ENCODE measurements at places on chromosomes 6 and 20.

DNA sequence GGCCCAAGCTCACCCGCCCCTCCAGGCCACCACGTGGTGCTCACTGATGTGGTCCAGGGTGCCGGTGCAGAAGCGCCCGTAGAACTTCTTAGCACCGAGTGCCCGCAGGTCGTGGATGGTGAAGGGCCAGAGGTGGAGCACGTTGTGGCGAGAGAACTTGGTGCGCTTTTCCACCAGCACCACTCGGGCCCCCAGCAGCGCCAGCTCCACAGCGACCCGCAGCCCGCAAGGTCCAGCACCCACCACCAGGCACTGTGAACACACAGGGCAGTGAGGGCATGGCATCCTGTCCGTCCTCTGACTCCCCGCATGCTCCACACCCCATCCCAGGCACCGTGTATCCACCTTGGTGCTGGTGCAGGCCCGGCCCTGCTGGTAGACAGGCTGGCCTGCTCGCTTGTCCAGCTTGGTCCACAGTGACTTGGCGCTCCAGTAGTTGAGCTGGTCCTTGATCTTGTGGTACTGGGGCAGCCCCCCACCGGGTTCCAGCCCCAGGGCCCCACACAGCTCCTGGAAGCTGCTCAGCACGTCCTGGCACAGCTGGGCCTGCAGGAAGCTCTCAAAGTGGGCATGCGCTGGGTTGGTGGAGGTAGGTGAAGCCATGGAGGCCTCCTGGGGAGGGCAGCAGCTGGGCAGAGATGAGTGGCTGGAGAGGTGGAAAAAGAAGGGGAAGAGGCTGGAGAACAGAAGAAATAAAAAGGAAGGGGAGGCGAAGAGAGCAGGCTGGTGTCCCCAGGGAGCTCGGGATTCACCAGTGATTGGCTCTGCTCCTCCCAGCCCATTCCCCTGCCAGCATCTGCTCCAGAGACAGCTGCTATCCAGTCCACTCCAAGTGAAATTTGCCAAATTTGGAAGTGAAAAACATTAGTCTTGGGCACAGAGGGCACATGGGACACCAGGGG lies 1.7 kb downstream of the MICAL1 start:
- DNase-seq: no peak

GRCh38 chr20:49951151-49951550 lies 15.0 kb downstream of the RNF114 start:
- no peak for DNase-seq

GRCh38 chr20:24318569-24319352 lies 150.7 kb upstream of the SYNDIG1 start:
- DNase-seq: no peak

DNA sequence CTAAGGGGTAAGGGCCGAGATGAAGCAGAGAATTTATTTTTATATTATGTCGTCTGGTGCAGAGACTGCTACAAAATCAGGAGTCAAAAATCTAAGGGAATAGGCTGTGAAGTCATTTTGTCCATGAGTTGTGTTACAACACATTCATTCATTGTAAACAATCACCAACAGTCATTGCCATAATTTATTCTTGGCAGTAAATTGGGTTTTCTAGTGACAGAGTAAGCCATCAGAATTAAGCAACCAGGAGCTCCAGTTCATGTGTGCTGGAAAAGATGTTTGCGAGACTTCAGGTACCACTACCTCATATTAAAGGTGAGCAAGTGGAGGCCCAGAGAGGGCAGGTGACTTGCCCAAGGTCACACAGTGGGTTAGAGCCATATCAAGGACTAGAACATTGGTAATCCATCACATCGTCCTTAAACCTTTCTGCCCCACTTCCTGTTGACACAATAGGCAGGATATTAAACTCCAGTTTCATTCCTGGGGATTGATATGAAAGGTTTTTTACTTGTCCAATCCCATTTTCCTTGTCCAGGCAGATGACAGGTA lies 46.0 kb downstream of the E2F3 start:
- DNase-seq: no peak

DNA sequence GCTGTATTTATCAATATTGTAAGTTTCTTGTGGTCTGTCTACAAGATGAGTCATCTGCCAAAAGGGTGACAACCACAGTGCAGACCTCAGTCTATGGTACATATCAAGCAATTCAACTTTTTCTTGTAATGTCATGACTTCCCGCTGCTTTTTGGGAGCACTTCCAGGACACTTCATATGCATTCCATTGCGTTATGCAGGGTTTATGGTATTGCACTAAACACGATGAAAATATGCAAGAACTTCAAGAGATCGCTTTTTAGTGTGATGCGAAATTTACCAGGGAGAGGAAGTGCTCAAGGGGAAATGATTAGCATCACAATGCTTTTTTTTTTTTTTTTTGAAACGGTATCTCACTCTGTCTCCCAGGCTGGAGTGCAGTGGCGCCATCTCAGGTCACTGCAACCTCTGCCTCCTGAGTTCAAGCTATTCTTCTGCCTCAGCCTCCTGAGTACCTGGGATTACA lies 166.5 kb downstream of the TFAP2A start:
- no peak for DNase-seq

DNA sequence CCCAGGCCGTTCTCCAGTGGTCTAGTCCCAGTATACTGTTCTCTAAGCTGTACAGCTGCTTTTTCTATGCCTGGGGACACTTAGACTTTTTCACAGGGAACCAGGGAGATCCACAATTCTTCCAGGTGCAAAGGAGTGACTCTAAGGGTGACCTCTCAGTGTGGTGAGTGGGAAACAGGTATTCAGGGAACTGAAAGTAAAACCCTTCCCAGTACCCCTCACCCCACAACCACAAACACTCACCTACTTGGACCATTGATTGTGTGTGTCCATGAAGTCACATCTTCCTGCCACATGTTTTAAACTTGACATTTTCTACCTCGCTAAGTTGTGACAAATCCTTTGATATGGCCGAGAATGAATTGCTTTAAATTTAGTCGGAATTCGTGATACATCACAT lies 183.6 kb downstream of the CLIC5 start:
- no peak for DNase-seq

- DNase-seq: no peak
Measured at GRCh38 chr6:19394687-19395086, 442.5 kb upstream of the ID4 start.

- DNase-seq: no peak
Measured at GRCh38 chr6:45933855-45934254, 81.8 kb downstream of the CLIC5 start.

- no peak for DNase-seq
Measured at GRCh38 chr6:123990376-123990775, 186.7 kb downstream of the NKAIN2 start.

DNA sequence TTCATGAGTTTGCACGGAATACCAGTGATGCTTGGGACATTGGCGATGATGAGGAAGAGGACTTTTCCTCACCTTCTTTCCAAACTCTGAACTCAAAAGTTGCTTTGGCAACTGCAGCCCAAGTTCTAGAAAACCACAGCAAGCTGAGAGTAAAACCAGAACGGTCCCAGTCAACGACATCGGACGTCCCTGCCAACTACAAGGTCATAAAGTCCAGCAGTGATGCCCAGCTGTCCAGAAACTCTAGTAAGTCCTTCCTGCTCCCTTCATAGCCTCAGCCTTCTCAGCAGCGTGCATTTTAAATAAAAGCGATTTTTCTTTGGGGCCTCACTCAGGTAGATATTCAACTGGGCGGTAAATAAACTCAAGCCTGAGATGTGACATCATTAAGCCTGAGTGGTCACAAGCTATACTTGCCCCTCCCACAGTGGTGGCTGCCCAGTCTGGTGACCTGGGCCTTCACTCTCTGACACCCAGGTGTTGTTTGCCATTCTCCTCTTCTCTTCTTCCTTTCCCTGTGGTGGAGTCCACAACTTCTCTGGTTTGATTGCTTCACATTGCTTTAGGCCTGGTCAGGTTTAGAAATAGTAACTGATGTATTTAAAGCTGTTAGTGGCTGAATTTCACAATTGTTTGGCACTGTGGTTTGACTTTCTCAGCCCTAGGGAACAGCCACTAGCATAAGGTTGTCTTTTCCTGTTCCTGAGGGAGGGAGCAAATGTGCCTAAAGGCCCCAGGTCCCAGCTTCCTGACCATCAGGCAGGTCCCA lies 21.6 kb upstream of the TMEM217 start:
- no peak for DNase-seq

DNA sequence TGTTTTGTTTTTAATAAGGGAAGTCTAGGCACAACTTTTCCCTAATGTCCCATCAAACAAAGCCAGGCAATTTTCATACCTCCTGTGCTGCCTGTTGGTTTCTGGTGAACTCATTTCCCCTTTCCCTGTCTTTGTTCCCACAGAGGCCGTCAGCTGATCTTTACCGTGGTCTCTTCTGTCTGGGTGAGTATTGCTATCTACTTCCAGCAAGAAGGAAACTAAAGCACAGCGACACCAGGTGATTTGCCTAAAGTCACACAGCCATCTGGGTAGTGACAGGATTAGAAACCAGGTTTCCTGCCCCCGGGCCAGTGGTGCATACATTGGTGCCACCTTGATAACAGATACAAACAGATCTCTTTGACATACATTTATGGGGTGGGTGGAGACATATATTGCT lies 59.6 kb downstream of the RAB44 start:
- DNase-seq: peak; percentile 89

DNA sequence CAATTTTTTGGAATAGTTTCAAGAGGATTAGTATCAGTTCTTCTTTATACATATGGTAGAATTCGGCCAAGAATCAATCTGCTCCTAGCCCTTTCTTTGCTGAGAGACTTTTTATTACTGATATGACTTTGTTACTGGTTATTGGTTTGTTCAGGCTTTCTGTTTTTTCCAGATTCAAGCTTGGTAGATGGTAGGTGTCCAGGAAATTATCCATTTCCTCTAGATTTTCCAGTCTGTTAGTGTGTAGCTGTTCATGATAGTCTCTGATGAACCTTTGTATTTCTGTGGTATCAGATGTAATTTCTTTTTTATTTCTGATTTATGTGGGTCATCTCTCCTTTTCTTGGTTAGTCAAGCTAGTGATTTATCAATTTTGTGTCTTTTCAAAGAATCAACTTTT lies 167.6 kb downstream of the GMDS start:
- no peak for DNase-seq

DNA sequence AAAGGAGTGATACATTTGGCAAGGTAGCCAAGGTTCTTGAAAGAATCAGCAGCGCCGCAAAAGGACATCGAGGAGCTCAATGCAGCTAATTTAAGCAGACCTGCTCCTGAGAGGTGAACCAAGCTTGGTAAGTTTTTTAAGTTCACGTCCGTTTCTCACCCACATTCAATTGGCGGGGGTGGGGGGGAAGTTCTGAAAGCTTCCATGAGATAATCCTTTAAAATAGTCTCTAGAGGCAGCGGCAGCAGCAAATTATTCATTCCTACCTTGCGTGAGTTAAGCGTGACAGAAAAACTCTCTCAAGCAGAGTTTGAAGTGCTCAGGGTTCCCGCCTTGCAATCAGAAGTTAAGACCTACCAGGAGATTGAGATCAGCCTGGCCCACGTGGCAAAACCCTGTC lies 97.3 kb upstream of the NHSL1 start:
- DNase-seq: no peak

DNA sequence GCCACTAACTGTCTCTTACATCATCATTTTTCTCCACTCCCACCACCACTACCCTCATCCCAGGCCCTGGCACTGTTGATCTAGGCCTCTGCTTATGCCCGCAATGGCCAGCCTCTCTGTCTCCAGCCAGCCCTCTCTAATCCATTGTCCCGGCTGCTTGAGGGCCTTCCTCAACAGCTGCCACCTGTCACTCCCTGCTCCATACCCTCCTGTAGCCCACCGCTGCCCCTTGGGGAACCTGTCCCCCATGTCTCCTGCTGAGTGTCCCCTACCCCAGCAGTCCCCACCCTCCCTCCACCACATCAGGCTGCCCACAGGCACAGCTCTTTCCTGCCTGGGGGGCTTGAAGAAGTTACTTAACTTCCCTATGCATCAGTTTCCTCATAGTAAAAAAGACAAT lies 13.4 kb downstream of the TEAD3 start:
- no peak for DNase-seq

GRCh38 chr6:109257494-109257893 lies 124.8 kb downstream of the CD164 start:
- no peak for DNase-seq

- no peak for DNase-seq
Measured at GRCh38 chr6:39365281-39366074, 43.0 kb upstream of the KCNK16 start.

DNA sequence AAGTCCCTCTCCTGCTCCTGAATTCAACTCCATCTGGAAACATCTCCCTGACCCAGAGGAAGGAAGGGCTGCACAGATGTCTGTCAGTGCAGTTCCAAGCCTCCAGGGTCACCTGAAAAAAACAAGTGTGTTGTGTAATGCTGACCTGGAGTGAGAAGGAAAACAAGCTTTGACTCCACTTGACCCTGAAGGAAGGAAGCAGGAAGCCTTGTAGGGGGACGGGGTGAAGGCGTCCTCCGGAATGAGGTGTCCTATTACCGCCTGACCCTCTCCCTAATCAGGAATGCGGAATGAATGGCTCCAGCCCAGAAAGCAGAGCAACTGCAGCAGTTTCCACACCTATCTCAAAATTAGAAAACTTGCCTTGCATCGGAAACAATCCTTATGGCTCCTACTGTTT lies 13.9 kb upstream of the ADGRF5 start:
- no peak for DNase-seq

- DNase-seq: no peak
Measured at GRCh38 chr6:88922775-88923548, 40.5 kb downstream of the RNGTT start.

- peak; percentile 88 for DNase-seq
Measured at GRCh38 chr20:32207626-32208498, at the start of the genes PLAGL2 and POFUT1. Gene PLAGL2 (minus strand): TSS chr20:32207743. CDS start chr20:32202178, 5,565 bp downstream. Gene POFUT1 (plus strand): TSS chr20:32207880. CDS start chr20:32207942, 62 bp downstream.

- DNase-seq: no peak
Measured at GRCh38 chr6:105800398-105800797, 285.7 kb upstream of the PRDM1 start.

DNA sequence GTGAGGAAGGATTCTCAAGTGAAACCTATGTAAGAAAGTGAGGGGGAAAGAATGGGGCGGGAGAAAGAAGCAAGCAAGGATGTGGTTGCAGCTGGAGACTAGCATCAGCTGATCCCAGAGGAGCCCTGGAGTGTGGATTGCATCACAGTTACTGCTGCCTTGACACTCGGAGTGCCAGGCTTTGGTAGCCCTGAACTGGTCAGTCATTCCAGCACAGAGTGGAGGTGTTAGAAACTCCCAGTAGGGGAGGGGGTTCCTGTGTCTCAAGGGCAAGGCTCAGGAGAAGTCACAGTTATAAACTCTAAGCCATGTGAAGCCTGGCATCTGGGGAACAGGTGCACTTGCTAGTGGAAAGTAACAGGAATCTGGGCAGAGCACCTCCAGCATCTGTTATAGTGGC lies 23.5 kb downstream of the SNAP25 start:
- DNase-seq: no peak

Measured in NAMALWA (cell line).